Esophagus mucosa (tissue), 1 donor: ENCODE measurements at places on chromosomes 13 and 19. TPM values are rescaled to one million over a fixed set of nuclear protein-coding genes. Genes with fewer than 3 reads are reported as not detected.

GRCh38 chr19:2495651-2496316 is 19.9 kb downstream of the GADD45B start:
- no peak for ATAC-seq

DNA sequence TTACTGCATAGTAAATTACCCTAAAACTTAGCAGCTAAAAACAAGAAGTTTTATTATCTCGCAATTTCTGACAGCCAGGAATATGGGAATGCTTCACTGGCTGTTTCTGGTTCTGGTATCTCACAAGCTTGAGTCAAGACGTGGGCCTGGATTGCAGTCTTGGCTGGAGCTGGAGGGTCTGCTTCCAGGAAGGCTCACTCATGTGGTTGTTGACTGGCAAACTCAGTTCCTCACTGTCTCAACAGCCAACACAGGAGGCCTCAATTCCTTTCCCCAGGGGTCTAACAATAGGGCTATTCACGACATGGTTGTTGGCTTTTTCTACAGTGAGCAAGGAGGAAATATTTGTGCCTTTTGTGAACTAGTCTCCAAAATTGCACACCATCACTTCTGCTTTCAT is 146.3 kb downstream of the GPC5 start:
- no peak for ATAC-seq

DNA sequence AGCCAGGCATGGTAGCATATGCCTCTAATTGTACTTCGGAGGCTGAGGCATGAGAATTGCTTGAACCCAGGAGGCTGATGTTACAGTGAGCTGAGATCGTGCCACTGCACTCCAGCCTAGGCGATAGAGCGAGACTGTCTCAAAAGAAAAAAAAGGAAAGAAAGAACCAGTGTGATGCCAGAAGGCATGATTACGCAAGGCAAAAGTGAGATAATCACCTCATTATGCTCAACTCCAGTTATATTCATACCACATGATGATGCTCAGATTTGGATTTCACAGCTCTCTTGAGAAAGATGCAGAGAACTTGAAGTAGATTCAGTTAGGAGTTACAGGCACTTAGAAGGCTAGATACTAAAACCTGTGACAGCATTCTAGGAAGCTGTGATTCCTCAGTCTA is 21.8 kb downstream of the RCBTB1 start:
- no peak for ATAC-seq

DNA sequence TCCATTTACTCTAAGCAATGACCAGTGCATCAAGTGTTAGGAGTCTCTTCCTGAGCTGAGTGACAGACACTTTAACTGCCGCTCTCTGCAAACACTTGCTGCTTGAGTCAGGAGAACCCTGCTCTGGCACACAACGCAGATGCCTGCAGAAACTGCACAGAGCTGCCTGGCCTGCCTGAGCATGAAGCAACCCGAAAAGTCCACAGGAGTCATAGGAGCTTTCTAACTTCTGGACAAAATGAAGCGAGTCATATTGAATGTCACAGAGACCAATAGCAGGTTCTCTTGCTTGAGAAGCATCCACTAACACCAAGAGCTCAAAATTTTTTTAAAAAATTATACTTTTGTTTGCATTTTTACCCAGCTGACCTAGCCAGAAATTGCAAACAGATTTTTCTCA is 232.4 kb downstream of the LHFPL6 start:
- peak; percentile 39 for ATAC-seq

DNA sequence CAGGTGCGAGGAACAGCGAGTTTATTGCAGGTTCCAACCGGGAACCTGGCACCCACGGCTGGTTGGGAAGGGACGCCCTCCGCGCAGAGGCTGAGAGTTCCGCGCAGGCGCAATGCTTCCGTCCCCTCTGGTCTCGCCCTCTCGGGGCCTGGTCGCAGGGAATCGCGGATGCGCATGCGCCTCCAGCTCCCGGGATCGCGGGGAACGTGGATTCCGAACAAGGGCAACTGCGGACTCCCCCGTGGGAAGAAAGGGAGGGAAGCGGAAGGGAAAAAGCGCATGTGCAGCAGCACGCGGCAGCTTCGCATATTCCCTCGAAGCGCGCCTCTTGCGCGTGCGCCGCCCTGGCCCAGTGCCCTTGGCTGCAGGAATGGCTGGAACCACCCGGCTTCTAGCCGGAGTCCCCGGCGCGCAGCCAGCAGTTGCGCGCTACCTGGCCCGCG is 1.1 kb downstream of the TSSK6 start:
- no peak for ATAC-seq

GRCh38 chr13:76216729-76217128 is 580.6 kb downstream of the LMO7 start:
- ATAC-seq = no peak

GRCh38 chr19:32555786-32556185 is 25.2 kb upstream of the PDCD5 start:
- no peak for ATAC-seq

GRCh38 chr13:29684441-29684840 is 89.0 kb upstream of the SLC7A1 start:
- peak; percentile 82 for ATAC-seq

DNA sequence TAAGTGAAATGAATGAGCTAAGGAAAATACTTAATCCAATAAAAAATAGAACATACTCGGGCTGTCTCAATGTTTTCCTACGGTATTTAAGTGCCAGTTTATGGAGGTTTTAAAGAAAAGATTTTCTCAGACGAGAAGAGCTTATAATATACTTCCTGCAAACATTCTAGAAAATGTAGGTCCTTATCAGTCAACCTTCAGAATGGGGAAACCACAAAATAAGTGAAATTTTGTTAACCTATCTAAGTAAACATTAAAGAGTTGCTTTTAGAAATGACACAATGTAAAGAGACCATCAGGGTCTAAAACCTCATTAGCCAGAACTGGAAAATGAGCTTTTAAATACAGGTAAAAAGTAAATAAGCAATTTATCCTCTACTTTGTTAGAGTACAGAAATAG is 12.1 kb downstream of the MIR17HG start:
- no peak for ATAC-seq

- no peak for ATAC-seq
Measured at GRCh38 chr19:3565139-3565538, 7.6 kb upstream of the HMG20B start.

GRCh38 chr19:4830768-4831265 is 695 bp downstream of the TICAM1 start:
- ATAC-seq = peak; percentile 52

- no peak for ATAC-seq
Measured at GRCh38 chr19:13441810-13442512, 64.3 kb downstream of the CACNA1A start.

DNA sequence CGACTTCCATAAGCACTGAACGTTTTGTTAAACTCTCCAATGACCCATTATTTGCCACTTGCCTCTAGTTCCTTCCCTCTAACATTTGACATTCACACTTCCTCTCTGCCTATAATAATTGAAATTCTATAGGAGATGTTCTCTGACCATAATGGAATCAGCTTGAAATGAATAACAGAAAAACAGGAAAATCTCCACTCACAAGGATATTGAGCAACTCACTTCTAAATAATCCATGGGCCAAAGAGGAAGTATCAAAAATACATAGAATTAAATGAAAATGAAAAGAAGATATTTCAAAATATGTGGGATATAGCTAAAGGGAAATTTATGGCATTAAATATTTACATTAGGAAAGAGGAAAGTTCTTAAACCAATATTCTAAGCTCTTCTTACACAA is 3.4 kb upstream of the FCGBP start:
- ATAC-seq = no peak

DNA sequence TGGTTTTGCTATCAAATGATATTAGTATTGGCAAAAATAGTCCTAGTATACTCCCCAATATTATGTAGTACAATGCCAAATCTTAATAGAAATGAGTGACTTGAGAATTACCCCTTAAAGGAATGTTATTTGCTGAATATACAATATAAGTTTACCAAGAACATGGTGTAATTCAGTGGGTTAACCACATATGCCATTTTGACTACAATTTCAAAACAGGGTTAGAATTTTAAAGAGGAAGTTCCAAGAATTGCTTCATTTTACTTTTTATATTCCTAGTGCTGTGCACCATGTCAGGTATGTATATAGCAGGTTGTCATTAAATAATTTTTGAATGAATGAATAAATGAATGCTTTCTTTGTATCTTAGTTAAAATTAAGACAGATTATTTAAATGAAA is 66.3 kb downstream of the LMO7 start:
- no peak for ATAC-seq

Gene STARD13
- 2.3 TPM for total RNA-seq

Gene CYTH2
- 47.2 TPM for total RNA-seq

Gene IL11
- total RNA-seq = 0.24 TPM

Gene ZNF677
- total RNA-seq = 2.2 TPM

Gene HRC
- total RNA-seq = 0.24 TPM

Gene GJB6
- 369 TPM for total RNA-seq

Gene ZNF675
- 10.6 TPM for total RNA-seq

Gene GRIN3B
- not detected for total RNA-seq

Gene ZNF155
- 1.8 TPM for total RNA-seq
